AG04449 (cell line): ENCODE measurements at places on chromosomes 5 and 9.
A peak's percentile ranks its signal among the peaks of the same experiment; 100 is the strongest.

- DNase-seq: no peak
These were observed 3.4 kb downstream of the SLC38A9 start for GRCh38 chr5:55708732-55709131.

GRCh38 chr5:141963701-141964100, 5.2 kb upstream of the RNF14 start:
- no peak for DNase-seq

DNA sequence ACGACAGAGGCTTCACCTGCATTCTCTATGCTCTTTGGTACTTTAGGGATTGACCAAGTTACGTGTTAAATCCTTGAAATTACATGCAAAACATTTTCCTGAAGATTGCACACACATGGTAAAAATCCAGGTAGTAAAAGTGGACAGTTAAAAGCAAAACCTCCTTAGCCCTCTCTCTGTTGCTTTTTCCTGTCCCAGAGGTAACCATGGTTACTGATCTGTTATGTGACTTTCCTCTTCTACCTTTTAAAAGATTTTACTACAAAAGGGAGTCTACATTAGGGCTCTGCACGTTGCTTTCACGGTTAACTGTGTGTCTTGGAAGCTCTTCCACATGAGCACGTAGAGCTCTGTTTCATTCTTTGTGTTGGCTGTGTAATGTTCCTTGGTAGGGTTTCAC, 97.0 kb downstream of the PPARGC1B start:
- no peak for DNase-seq

DNA sequence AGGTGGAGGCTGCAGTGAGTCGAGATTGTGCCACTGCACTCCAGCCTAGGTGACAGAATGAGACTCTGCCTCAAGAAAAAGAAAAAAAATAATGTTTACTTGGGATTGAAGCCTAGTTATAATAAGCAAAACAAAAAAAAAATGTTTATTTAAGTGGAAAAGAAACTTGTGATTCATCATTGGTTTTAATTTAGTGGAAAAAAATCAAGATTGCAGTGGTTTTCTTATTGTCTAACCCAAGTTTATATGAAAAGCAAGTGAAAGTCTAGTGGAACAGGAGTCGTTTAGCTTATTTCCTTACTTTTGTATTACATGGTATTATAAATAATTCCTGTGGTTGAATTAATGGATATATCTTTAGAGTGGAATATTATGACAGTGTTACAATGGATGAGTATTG, 8.4 kb downstream of the CNOT8 start:
- no peak for DNase-seq

DNA sequence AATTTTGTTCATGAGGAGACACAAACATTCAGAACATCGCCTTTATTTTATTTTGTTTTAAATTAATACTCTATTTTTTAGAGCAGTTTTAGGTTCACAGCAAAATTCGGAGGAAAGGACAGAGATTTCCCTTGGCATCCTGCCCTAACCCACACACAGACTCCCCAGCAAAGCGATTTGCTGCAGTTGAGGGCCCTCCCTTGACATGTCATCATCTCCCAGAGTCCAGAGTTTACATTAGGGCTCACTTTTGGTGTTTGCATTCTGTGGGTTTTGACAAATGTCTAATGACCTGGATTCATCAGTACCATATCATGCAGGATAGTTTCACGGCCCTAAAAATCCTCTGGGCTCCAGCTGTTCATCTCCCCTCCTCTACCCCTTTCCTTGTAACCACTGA, 33.6 kb upstream of the COL5A1 start:
- no peak for DNase-seq

- no peak for DNase-seq
These were observed 5.0 kb upstream of the QRFP start for GRCh38 chr9:130901498-130902203.

DNA sequence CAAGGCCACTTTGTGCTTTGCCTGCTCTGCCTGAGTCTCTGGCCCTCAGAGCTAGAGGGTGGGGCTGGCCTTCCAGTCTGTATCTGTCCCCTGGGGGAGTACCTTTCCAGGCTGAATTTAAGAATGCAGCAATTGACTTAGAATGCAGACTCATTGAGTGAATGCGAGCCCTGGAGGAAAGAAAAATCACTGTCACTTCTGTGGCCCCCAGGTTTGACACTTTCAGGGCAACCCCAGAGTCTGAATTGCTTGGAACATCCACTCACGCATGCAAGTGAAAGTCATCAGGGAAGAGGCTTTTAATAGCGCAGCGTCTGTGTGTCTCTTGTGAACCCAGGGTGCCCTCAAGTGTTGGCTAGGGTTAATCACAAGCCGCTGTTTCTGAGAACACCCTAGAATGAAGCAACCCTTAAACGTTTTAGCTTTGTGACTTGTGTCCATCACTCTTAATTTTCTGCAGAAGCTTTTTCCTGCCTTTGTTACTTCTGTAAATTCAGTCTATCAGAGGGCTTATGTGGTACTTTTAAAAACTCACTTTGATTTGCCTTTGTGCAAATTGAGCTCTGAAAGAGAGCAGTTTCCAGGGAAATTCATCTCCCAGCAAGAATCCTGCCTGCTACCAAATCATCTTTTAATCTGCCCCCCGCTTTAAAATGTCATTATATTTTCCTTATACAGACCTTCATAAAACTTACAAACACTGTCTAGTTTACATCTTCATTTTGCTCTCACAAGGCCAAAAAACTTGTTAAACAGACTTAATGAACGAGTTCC, 146.8 kb upstream of the IQGAP2 start:
- DNase-seq: peak; percentile 12

- DNase-seq: no peak
These were observed 58.2 kb downstream of the RGS3 start for GRCh38 chr9:113521693-113522255.

- no peak for DNase-seq
These were observed 88.1 kb downstream of the FGF1 start for GRCh38 chr5:142597546-142598337.

- DNase-seq: no peak
These were observed 521.0 kb upstream of the CHD1 start for GRCh38 chr5:99449786-99450185.

GRCh38 chr5:142590451-142591231, 95.2 kb downstream of the FGF1 start:
- DNase-seq: no peak

- no peak for DNase-seq
These were observed 42.3 kb downstream of the FAM78A start for GRCh38 chr9:131233995-131234394.

GRCh38 chr9:80061940-80062339, 490.2 kb downstream of the TLE4 start:
- DNase-seq: peak; percentile 97

DNA sequence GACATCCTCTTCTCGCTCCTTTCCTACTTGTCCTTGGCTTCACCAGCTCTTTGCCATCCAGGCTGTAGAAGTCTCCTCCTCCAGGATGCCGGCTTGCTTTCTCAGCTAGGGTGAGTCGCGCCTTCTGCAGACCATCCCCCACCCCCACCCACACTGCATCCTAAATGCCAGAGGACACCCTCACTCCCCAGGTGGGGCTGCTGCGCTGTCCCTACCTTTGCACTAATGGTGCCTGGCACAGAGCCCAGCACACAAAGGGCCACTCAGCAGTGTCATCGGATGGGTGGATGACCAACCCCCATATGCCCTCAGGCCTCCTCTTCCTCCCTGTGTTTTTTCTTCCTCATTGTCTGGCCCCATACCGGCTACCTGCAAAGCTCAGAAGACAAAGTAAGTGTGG, 14.8 kb downstream of the IL9 start:
- no peak for DNase-seq

GRCh38 chr5:75460942-75461610, 50.4 kb downstream of the CERT1 start:
- DNase-seq: no peak

DNA sequence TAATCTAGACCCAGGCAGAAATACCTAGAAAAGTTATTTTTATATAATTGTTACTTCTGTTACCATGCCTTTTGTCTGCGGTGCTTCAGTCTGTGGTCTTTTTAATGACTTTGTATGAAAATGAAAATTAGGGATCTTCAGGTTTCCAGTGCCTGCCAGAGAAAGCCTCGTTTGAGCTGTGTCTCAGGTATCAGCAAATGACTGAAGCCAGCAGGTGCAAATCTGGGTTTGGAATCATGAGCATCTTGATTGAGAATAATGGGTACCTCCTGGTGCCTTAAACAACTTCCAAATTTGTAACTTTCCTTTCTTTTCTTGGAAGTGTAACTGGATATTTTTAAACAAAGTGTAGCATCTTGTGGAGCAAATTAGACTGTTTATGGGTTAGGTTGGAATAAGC, 4.3 kb downstream of the ZBTB34 start:
- no peak for DNase-seq

DNA sequence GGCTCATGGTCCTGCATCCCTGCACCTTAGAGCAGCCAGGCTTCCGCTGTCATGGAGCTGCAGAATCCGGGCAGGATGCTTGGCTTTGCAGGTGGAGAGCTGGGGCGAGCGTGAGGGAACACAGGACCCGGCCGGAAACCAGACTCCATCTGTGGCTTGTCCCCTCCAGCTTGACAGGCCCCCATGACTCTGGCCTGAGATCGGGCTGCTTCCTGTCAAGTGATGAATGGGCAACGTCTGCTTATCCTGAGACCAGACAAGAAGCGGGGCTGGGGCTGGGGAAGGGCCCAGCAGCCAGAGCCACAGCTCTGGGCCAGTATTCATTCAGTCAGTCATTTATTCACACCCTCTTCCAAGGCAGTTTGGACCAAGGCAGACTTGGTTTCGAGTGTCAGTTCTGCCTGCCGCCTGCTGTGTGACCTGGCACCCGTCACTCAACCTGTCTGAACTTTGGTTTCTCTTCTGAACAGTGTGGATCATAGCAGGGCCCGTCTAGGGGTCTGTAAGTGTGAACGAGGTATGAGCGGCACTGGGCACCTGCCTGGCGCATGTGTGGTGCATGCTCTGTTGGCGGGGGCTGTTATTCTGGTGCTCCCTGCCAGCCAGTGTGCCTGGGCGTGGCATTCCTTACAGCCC, 37.5 kb downstream of the NEK6 start:
- no peak for DNase-seq

GRCh38 chr5:112349371-112349770, 69.7 kb downstream of the EPB41L4A start:
- DNase-seq: no peak
